ENCODE measurements at places on chromosomes 7 and 10. TPM values are rescaled to one million over a fixed set of nuclear protein-coding genes. Genes with fewer than 3 reads are reported as not detected.
A peak's percentile ranks its signal among the peaks of the same experiment; 100 is the strongest.

DNA sequence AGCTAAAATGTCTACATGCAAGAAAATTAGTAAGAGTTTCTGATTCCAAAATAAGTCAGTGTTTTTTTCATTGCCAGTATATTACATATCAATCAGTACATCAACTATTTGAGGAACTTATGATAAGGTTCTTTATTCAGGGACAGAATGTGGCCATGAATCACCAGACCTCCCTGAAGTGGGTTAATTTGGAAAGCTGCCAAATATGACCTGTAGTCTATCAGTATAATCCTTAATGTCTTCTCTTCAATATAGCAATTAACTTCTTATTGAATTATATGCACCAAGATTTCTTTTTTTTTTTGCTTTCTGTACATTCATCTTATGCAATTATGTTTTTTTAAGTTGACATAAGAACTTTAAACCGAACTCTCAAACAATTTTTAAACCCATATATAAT is 714.5 kb upstream of the POT1 start:
- no peak for DNase-seq

CYP3A5 gene
- not detected for total RNA-seq

DNA sequence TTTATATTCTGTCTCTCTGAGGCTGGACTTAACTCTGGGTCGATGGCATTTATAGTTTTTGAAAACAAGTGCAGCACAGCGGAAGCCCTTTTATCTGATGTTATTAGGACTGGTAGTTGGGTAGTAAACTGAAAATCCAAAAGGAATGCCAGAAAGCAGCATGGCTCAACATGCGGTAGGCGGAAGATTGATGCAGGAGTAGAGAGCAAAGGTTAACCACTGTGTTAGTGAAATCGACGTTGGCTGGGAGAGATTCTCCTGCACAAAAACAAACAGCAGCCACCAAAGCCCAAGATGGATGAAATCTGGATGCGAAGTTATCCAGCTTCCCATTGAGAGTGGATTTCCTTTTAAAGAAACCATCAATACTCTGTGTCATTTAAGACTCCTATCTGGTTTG is 54.5 kb upstream of the EMX2 start:
- DNase-seq: no peak

DNA sequence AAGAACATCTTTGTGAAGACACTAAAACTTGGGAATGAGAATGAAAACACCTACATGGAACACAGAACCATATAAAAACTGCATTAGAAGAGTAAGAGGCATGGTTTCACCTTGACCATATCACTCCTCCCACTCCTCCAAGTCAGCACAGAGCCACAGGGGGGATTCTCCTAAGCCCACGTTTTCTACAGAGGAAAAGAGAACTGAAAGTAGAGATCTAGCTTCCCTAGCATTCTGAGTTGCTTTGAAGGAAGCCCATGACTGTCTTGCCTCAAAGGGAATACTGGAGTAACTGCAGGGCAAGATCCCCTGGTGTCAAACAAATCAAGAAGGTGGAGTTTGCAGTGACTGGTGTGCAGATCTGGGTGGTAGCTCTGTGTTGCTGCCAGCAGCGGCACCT is 43.9 kb downstream of the HBP1 start:
- DNase-seq: no peak

DNA sequence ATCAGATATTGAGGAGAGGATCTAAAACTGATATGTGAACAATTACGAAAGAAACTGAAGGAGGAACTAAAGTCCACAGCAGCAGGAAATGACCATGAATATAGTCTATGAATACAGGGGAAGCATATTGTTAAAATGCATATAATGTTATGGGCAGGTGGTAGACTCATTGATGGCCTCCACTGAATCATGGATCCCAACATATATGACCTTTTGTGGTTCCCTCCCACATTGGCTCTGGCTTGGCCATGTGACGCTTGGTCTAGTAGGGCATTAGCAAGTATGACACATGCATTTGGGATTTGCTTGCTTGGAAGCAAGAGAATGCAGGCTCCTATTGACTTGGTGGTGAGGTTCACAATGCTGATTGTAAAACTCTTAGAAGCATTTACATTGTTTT is 55.2 kb upstream of the RAB18 start:
- DNase-seq: no peak

DNA sequence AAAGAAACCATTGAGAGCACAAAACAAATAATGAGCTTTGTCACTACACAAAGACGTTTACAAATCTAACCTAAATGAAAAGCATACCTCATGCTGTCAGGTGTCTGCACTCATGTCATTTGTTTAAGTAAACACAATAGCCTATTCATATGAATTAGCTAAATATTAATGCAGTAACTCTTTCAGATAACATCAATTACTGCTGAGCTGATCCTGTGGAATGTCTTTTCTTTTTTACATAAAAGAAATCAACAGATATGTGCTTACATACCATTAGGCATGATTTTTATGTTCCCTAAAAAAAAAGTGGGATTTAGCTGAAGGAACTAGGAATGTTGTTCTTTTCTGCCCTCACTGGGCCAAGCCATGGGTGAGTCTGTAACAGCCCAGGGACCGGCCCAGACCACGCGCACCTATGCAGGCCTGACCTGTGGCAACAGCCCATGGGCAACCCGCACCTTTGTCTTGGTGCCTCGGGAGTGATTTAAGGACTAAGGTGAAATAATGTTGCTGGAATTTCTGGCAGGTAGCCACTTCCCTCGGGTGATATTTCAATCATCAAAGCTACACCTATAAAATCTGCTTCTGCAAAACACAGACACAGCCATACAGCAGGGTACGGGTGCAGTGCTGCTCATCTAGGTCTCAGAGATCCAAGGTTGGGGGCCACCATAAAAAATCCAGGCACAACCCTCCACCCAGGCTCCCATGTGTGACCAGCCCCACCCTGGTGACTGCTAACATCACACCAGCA is 44.6 kb downstream of the FGFR2 start:
- DNase-seq: no peak

- DNase-seq: no peak
Measured at GRCh38 chr10:18918532-18918931, 130.1 kb upstream of the MALRD1 start.

PGAM2 gene
- total RNA-seq: not detected

GRCh38 chr7:120941856-120942255 is 8.7 kb upstream of the ING3 start:
- DNase-seq: peak; percentile 97

ARHGEF35 gene
- total RNA-seq: 0.82 TPM
